Mesenteric fat pad (tissue), 1 donor: ENCODE measurements at places on chromosomes 4 and X.
A peak's percentile ranks its signal among the peaks of the same experiment; 100 is the strongest.

GRCh38 chr4:24988776-24989175, 42.0 kb downstream of the LGI2 start:
- DNase-seq = peak; percentile 43

GRCh38 chrX:18424482-18425198, 768 bp upstream of the CDKL5 start:
- no peak for DNase-seq

GRCh38 chr4:134343656-134344055, 142.1 kb upstream of the PABPC4L start:
- DNase-seq = no peak

- no peak for DNase-seq
These were observed 576.5 kb upstream of the CPXCR1 start for GRCh38 chrX:88170553-88170952.

GRCh38 chrX:109696146-109696740, 36.8 kb downstream of the ACSL4 start:
- no peak for DNase-seq

DNA sequence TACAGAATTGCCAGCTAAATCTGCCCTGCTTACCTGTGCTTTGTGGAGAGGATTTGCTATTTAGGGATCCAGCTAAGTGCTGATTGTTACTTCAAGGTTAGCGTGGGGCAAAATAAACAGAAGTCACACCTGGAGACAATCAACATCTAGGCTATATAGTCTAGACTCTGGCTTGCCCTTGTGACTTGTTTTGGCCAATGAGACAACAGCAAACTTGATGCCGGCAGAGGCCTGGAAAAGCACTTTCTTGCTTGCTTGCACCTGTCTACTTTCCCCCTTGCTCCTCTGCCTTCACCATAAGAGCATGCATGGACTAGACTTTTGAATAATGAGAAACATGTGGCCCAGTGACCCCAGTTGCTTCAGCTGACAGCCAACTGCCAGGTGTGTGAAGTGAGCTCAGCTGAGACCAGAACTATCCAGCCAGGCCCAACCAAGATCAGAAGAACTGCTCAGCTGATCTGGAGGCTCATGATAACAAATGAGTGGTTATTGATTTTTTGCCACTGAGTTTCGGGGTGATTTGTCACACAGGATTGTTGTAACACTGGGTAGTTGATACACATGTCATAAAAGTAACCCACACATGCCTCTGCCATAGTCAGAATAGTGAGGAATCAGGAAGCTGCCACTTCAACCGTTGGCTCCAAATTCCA, 164.4 kb downstream of the RBMX2 start:
- DNase-seq = no peak

GRCh38 chr4:70544279-70544868, 26.0 kb downstream of the AMTN start:
- DNase-seq = no peak

DNA sequence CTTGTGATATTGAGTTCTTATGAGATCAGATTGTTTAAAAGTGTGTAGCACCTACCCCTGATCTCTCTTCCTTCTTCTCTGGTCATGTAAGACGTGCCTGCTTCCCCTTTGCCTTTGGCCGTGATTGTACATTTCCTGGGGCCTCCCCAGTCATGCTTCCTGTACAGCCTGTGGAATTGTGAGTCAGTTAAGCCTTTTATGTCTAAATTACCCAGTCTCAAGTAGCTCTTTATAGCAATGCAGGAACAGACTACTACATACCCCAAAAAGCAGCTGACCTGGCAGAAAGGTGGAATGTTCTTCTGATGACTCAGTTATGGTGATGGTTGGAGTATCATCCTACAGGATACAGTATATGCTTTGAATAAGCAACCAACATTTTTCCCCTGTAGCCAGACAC, 11.4 kb upstream of the MCUB start:
- no peak for DNase-seq

- DNase-seq = no peak
These were observed 192.5 kb downstream of the TECRL start for GRCh38 chr4:64216741-64217140.

GRCh38 chrX:649166-649565, 18.6 kb downstream of the SHOX start:
- DNase-seq = peak; percentile 41

DNA sequence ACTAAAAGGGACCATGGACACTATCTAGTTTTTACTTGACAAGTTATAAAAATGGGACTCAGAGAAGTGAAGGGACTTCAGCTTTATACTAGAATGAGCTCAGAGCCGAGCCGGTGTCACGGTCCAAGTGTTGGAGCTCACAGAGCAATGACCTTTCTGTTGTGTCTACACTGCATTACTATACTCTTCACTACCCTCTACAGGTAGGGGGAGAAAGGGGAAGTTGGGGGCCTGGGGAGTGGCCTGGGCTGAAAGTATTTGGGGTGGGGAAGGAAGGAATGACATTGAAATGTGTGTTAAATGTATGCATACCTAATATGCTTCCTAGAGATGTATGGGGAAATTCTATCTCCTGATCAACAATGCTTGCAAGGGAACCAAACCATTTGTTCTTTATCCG, 48.8 kb upstream of the HHIP start:
- no peak for DNase-seq

DNA sequence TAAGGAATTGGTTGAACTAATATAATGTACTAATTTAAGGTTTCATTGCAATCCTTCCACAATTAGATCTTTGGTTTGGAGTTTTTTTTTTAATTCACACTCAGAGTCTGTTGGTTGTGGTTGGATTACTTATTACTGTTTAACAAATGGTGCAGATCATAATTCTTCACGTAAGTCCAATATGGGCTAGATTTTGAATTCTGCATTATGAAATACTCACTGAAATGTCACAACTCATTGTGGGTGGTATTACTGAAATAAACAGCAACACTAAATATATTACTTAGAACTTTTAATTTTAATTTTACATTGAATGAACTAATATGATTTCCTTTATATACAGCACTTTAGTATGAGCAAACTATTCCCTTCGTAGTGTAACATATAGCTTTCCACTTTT, 94.2 kb upstream of the MYOZ2 start:
- DNase-seq = no peak

DNA sequence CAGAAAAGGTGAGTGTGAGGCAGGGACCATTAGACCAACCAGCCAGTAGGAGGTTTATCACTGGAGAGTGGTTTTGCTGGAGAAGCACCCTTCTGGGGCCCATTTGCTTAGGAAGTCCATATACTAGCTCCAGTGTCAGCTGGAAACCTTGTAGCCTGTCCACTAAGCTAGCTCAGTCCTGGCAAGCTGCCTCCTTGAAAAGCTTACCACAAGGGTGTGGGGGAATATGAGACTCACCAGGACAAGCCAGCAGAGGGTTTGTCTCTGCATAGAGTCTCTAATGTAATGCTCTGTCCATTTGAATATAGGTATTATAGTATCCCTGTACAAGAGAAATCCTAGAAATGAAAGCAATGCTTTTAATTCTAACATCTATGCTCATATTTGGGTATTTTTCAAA, 86.3 kb downstream of the FBXL5 start:
- DNase-seq = no peak

- DNase-seq = no peak
These were observed 138.5 kb upstream of the TBL1X start for GRCh38 chrX:9326369-9326768.

DNA sequence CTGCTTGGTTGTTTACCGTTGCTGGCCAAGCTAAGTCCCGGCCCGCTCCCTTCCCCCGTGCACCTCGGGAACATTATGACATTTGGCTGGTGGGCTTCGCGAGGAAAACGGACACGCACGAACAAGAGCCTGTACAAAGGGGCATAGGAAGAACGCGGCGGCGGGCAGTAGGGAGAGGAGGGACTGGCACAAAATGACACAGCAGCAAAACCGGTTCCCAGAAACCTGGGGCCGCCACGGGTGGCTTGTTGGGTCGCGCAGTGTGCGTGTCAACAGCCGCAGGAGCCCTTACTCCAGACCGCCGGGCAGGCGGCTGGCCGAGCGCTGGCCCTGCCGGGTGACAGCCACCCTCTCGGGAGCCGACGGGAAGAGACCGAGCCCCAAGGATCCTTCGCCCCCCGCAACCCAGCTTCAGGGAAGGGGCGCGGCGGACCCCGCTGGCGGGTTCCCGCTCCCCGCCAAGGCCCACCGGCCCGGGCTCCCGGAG, 1.6 kb upstream of the LIN54 start:
- no peak for DNase-seq

DNA sequence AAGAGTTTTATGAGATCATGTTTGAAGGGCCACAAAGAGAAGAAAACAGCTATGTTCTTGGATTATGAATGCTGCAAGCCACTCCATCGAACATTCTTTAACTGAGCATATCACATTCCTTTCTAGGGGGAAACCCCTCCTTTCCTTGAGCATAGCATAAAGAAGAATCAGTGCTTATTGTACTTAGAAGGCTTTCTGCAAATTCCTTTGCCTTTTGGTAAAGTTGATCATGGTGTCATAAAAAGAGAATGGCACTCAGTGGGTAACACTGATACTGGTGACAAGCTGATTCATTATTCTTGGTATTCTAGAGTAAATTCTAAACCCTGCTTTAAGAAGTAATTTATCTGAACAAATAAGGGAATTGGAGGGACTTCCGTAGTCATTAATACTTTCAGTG, 88.5 kb upstream of the GPR34 start:
- no peak for DNase-seq

DNA sequence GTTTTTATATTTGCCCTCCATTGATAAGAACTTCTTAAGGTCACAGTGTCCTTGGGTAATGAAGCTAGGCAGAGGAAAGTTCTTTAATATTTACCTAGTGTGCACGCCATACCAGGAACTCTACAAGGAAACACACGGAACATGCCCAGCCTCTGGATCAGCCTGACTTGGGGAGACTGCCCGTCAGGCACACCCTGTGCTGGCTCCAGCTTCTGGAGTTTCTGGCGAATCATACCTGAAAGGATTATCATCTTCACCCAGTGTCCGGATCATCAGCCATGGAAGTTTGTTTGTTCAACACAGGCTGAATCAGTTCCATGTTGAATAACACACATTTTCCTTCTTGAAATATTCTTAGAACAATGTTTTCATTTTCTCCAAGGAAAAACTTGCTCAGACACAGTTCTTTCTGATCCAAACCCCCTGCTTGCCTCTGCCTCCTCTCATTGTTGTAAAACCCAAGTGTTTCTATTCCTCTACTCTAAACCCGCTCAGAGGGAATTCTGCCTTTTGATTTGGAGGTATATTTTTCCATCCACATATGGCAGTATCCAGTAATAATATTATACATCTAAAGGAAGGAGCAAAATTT, 176.7 kb downstream of the SHROOM3 start:
- no peak for DNase-seq

DNA sequence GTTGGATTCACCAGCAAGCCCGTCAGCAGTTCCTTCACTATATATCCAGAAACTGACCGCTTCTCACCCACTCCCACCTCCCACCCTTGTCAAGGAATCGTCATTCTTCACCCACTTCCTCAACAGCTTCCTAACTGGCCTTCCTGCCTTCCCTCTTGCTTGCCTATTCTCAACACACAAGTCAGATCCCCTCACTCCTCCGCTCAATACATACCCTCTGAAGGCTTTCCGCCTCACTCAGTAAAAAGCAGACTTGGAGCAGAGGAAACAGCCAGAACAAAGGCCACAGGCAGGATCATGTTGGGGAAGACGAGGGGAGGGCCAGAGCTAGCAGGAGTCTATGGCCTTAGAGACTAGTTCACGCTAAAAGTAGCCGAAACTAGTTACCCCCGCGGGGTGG, 23.7 kb downstream of the RWDD4 start:
- DNase-seq = no peak

DNA sequence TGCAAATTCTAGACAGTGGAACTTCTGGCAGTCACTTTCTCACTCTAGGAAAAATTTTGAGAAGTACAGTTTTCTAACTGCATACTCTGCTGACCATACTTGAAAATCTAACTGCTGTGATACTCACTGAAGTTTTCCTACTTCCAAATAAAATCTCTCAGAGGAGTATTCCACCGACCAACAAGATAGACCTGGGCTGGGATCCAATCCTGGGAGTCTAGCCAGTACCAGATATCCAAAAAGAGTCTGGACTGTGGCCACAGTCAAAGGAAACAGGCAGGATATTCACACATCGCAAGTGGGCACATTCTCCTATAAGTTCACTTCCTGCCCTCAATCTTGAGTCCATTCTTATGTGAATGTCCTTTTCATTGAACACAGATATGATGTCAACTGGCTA, 1138.7 kb upstream of the PCDH7 start:
- DNase-seq = no peak

GRCh38 chr4:26218677-26219605, 101.9 kb upstream of the RBPJ start:
- no peak for DNase-seq
